ENCODE measurements at places on chromosomes 6 and 20. TPM values are rescaled to one million over a fixed set of nuclear protein-coding genes. Genes with fewer than 3 reads are reported as not detected.

DNA sequence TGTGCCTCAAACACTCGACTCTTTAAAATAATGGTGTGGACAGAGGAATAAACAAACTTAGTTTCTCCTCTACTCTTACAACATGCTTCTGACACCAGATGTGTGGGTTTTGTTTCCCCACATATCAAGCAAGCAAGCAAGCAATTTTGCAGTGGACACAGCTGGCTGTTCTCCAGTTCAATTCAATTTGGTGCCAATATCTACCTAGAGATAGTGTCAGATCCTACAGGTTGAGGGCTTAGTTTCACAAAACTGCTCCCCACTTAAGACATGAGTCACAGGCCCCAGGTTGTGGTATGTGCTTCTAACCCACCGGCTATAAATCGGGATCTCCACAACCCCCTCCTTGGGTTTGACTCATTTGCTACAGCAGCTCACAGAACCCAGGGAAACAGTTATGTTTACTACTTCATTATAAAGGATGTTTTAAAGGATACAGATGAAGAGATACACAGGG lies 131.4 kb upstream of the TRAF3IP2 start:
- DNase-seq, result no peak
- no peaks in the 10 kb centered on the region for H3K27me3 ChIP-seq
- no peaks in the 10 kb centered on the region for H3K4me1 ChIP-seq

DNA sequence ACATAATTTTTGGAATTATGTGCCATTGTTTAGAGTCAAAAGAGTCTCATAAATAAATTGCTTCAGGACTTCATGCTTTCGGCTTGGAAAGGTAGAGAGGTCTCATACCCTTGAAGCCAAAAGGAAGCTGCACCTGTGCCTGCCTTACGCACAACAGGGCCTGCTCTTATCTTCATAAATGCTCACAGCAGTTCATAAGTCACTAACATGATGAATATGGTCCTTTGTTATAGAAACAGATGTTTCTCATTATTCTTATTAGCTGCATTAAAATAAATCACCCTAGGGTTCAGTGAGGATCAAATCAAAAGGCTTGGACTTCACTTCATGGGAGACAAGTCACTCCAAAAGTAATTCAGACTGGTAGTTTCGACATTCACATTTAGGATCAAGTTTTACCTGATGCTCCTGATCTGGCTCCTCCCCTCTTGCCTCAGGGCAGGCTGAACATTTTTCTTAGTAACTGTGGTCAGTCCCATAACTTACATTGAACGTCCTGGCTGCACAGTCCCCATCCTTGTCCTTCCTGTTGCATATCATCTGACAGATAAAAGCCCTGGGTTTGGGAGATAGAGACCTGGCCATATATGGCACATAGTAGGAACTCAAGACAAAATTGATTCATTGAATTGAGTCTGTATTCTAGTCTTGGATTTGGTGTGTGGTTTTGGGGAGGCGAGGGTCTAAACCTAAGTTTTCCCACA lies 20.7 kb upstream of the SH3BGRL2 start:
- no peak overlapping the region for H3K4me3 ChIP-seq
- no peak overlapping the region for H3K27ac ChIP-seq
- no peaks in the 10 kb centered on the region for H3K4me1 ChIP-seq
- no peaks in the 10 kb centered on the region for H3K36me3 ChIP-seq

GRCh38 chr20:42923348-42923918 lies 266.3 kb downstream of the PTPRT start:
- H3K36me3 ChIP-seq, result no peaks in the 10 kb centered on the region
- no peak overlapping the region for H3K27ac ChIP-seq
- H3K4me1 ChIP-seq, result no peaks in the 10 kb centered on the region
- H3K27me3 ChIP-seq, result no peaks in the 10 kb centered on the region

DNA sequence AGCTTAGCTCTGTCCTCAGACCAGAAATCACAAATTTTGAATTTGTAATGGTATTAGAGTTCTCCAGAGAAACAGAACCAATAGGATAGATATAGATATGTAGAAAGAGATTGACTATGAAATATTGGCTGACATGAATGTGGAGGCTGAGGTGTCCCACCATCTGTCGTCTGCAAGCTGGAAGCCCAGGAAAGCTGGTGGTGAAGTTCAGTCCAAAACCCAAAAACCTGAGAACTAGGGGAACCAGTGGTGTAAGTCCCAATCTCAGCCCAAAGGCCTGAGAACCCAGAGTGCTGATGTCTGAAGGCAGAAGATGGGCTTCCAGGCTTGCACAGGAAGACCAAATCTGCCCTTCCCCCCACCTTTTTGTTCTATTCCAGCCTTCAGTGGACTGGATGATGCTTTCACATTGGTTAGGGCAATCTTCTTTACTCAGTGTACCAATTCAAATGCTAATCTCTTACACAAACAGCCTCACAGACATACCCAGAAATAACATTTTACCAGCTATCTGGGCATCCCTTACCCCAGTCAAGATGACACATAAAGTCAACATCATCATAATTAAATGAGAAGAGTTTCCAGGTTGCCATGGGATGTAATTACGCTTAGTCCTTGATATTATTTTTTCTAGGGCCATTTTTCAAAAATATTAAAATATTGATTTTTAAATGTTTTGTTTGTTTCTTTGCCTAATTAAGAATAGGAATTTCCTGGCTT lies 570.8 kb downstream of the UTRN start:
- H3K4me1 ChIP-seq, result no peaks in the 10 kb centered on the region
- DNase-seq, result peak; percentile 6
- no peak overlapping the region for H3K27ac ChIP-seq
- no peaks in the 10 kb centered on the region for H3K36me3 ChIP-seq
- H3K27me3 ChIP-seq, result no peaks in the 10 kb centered on the region

Gene GRM4
- total RNA-seq, result not detected

All from endothelial cell of umbilical vein (primary cell).